ENCODE measurements at places on chromosomes 1 and 21. TPM values are rescaled to one million over a fixed set of nuclear protein-coding genes. Genes with fewer than 3 reads are reported as not detected.

DNA sequence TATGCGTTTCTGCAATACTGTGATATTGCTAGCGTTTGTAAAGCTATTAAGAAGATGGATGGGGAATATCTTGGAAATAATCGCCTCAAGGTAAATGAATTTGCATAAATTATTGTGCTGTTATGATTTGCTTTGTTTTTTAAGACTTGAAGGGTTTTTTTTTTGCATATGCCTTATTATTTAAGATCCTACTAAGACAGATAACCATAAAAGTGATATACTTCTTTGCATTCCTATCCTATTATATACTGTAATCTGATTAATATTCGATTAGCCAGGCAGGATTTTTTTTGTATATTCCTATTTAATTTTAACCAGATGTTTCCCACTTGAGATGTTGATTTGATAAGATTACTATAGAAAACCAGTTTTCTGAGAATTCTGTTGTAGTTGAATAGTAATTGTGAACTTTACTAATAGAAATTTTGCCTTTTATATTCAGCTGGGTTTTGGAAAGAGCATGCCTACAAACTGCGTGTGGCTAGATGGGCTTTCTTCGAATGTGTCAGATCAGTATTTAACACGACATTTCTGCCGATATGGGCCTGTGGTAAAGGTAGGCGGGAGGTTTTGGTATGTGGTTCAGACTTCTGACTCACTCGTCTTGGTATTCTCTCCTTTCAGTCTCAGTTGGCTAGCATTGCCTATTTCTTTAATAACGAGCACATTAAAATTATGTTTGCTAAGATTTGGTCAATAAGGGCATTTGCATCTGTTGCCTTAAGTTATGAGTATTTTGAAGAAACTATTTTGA is 56.8 kb downstream of the ZBTB17 start:
- H3K36me3 ChIP-seq: peaks cover 3% of the 10 kb centered on the region
- peaks cover 14% of the 10 kb centered on the region for H3K4me1 ChIP-seq
- peak overlapping the region; percentile 79 for H3K27ac ChIP-seq
- no peak for DNase-seq
- H3K4me3 ChIP-seq: no peak overlapping the region

GRCh38 chr1:89429062-89429461 is 65.2 kb downstream of the GBP6 start:
- H3K4me1 ChIP-seq: no peaks in the 10 kb centered on the region
- no peaks in the 10 kb centered on the region for H3K36me3 ChIP-seq

- DNase-seq: no peak
- H3K4me3 ChIP-seq: no peak overlapping the region
- peaks cover 32% of the 10 kb centered on the region for H3K4me1 ChIP-seq
Observed at GRCh38 chr1:160711276-160711601, 383 bp downstream of the CD48 start.

GRCh38 chr1:234729561-234730474 is 119.8 kb upstream of the IRF2BP2 start:
- DNase-seq: no peak
- H3K4me1 ChIP-seq: peaks cover 43% of the 10 kb centered on the region
- no peak overlapping the region for H3K4me3 ChIP-seq
- no peaks in the 10 kb centered on the region for H3K36me3 ChIP-seq
- peak overlapping the region; percentile 99 for H3K27ac ChIP-seq
- no peaks in the 10 kb centered on the region for H3K27me3 ChIP-seq

CD52 gene
- 1,152 TPM for total RNA-seq

ANGPTL3 gene
- not detected for total RNA-seq

GSTM2 gene
- 117 TPM for total RNA-seq
